ENCODE measurements at places on chromosomes 5 and 9. TPM values are rescaled to one million over a fixed set of nuclear protein-coding genes. Genes with fewer than 3 reads are reported as not detected.

Gene PHF24
- polyA plus RNA-seq = 0.60 TPM

Gene PCDHB12
- 7.6 TPM for polyA plus RNA-seq

Gene DNAJA1
- 233 TPM for polyA plus RNA-seq

Gene OR1J4
- not detected for polyA plus RNA-seq

Gene IL5
- polyA plus RNA-seq = not detected

Gene HTR4
- polyA plus RNA-seq = 0.93 TPM

Gene KLF4
- polyA plus RNA-seq = 56.1 TPM

Gene C5orf58
- polyA plus RNA-seq = 0.43 TPM

GRCh38 chr5:107617052-107617451 lies 53.7 kb downstream of the EFNA5 start:
- no peak for DNase-seq

- no peak for DNase-seq
Observed at GRCh38 chr9:131292937-131293336, 3.4 kb downstream of the PLPP7 start.

GRCh38 chr9:76181020-76181641 lies 213.1 kb downstream of the RFK start:
- DNase-seq = peak; percentile 24

DNA sequence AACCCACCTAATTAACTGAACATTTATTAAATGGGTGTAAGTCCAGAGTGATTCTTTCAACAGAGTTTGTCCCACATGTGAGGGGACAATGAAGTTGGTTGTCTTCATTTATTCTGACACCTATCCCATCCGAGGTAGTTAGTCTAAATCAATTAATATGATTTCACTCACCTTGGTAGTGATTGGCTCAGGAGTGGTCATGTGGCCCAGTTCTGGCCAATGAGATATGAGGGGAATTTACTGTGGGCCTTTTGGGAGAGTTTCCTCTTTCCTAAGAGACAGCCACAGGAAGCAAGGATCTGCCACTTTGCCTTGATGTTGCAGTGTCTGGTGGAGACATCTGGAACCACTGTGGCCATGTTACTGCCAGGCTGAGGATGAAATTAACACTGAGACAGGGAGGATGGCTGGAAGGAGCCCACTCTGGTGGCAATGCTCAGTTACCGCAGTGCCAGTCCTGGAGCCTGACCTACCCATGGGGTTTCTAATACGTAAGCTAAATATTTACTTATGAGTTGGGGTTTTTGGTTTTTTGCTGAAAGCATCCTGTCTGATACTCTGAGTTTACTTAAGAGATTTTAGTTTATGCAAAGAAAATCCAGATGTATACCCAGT lies 118.6 kb downstream of the FGF18 start:
- no peak for DNase-seq

DNA sequence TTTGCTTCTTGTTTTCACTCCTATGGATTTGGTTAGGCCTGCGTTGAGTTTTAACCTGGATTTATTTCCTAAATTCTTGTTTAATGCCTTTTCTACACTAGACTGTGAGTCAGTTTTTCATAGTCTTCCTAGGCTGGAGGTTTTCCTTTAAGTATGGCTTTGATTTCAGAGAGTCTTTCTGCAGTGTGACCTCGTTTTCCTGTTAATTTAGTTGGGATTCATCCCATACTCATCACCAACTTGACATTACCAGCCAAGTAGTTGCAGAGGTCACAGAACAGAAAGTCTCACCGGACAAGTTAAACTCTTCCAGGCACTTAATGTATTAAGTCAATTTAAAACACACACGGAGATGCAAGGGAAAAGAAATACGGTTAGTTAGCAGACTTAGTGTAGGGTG lies 29.7 kb upstream of the AUH start:
- DNase-seq = no peak

- DNase-seq = no peak
Observed at GRCh38 chr9:112872019-112872418, 18.7 kb downstream of the SLC46A2 start.

- no peak for DNase-seq
Observed at GRCh38 chr5:98656125-98656795, 117.2 kb upstream of the RGMB start.

- DNase-seq = no peak
Observed at GRCh38 chr5:129664336-129664937, 83.5 kb upstream of the MINAR2 start.

GRCh38 chr9:127523312-127523851 lies 72.1 kb downstream of the LRSAM1 start:
- DNase-seq = no peak

GRCh38 chr9:6098431-6098830 lies 83.0 kb upstream of the RANBP6 start:
- DNase-seq = no peak

DNA sequence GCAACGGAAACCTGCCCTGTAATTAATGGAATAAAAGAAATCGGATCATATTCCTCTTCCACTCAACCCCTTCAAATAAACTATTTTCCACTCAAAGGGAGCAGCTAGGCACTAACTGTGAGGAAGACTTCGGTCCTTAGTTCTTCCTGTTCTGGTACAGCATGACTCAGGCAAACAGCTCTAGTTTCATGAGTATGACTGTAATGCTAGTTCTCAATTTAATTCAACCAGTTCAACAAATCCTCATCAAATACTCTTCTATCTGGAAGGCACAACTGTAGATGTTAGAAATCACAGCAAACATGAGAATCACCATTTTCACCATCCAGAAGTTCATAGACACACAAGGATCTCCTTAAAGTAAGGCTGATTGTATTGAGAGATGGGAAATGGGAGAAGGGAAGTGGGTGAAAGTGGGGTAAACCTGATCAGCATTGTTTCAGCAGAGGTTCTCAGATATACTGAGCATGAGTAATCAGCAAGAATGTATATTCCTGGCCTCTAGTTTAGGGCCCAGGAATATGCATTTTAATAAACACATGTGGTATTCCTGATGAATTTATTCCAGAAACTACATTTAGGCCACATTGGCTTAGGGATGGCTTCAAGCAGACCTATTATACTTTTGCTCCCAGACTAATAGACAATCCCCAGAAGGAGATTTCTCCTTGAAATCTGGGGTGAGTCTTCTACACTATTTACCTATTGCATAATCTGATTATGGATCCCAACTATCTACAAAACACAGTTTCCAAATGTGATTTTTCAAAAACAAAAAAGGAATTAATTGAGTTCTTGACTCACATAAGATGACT lies 141.1 kb upstream of the SLC12A2 start:
- DNase-seq = no peak

GRCh38 chr9:95923794-95924193 lies 48.3 kb downstream of the ERCC6L2 start:
- no peak for DNase-seq

GRCh38 chr9:105129731-105130130 lies 114.7 kb upstream of the SLC44A1 start:
- no peak for DNase-seq

- no peak for DNase-seq
Observed at GRCh38 chr5:140255460-140256157, 47.3 kb downstream of the PFDN1 start.

DNA sequence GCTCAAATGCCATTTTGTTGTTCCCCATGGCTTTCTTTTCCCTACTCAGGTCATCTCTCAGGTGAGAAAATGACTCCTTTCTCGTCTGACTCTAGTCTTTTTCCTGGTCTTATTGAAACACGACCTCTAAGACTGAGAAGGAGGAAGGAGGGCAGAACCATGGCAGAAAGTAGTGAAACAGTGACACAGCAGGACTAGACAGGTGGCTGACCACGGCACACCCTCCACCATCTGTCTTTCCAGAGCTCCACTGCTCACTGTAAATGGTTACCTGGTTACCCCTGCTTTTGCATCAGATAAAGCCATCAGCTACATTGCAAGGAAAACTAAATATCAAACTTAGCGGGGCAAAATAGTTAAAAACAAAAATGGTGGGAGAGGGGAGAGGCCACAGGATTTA lies 30.9 kb downstream of the NR4A3 start:
- DNase-seq = no peak

Measured in left lung (tissue), 14 donors.